ENCODE measurements at places on chromosomes 12 and 14. TPM values are rescaled to one million over a fixed set of nuclear protein-coding genes. Genes with fewer than 3 reads are reported as not detected.

The ATN1 gene
- polyA plus RNA-seq: 10.7 TPM

GRCh38 chr12:12091977-12092663 lies 21.4 kb downstream of the BCL2L14 start:
- DNase-seq: peak; percentile 14
- H3K36me3 ChIP-seq: no peaks in the 10 kb centered on the region
- no peak overlapping the region for H3K27ac ChIP-seq
- H3K27me3 ChIP-seq: peaks cover 3% of the 10 kb centered on the region
- no peak overlapping the region for H3K4me3 ChIP-seq

- no peaks in the 10 kb centered on the region for H3K36me3 ChIP-seq
- H3K27me3 ChIP-seq: peaks cover 3% of the 10 kb centered on the region
- H3K4me1 ChIP-seq: no peaks in the 10 kb centered on the region
- H3K4me3 ChIP-seq: no peak overlapping the region
Measured at GRCh38 chr12:111185889-111186227, 183.0 kb downstream of the PHETA1 start.

GRCh38 chr12:113240395-113240794 lies 19.1 kb downstream of the TPCN1 start:
- no peaks in the 10 kb centered on the region for H3K36me3 ChIP-seq
- no peak overlapping the region for H3K27ac ChIP-seq
- peaks cover 46% of the 10 kb centered on the region for H3K4me1 ChIP-seq
- no peaks in the 10 kb centered on the region for H3K27me3 ChIP-seq
